ENCODE measurements at places on chromosomes 12 and 14. TPM values are rescaled to one million over a fixed set of nuclear protein-coding genes. Genes with fewer than 3 reads are reported as not detected.

The SAMD4A gene
- total RNA-seq: 12.2 TPM

The TEX52 gene
- not detected for total RNA-seq

The TPH2 gene
- not detected for total RNA-seq

The CCDC38 gene
- total RNA-seq: 0.06 TPM

The ACSS3 gene
- total RNA-seq: 3.0 TPM

The KLHL33 gene
- not detected for total RNA-seq

The KRT85 gene
- total RNA-seq: 101 TPM

The CLEC7A gene
- 6.9 TPM for total RNA-seq

The LRRK2 gene
- total RNA-seq: 11.1 TPM

The STON2 gene
- total RNA-seq: 21.8 TPM

Data from lower leg skin (tissue), 4 donors.